Left ventricle myocardium superior (tissue), 1 donor: ENCODE measurements at places on chromosomes 4 and X. TPM values are rescaled to one million over a fixed set of nuclear protein-coding genes. Genes with fewer than 3 reads are reported as not detected.

GRCh38 chr4:106367072-106367471 is 1.5 kb downstream of the GIMD1 start:
- no peak for DNase-seq

Gene FGF5
- 0.97 TPM for total RNA-seq

Gene CT45A5
- not detected for total RNA-seq

DNA sequence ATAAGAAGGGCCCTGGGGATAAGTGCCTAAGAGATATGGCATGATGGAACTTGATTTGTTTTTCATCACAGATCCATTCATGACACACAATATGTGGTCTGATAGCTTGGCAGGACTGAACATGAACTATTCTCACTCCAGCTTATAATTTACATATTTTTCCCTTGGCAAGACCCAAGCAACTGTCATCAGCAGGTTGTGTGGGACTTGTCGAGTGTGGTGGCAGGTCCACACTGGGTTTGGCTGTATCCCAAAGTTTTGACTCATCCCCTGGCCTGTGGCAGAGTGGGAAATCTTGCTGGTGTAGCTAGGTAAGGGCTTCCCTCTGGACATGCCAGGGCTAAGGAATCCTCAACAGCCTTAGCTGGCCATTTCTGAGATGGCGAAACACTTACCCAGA is 81.0 kb upstream of the STIM2 start:
- DNase-seq = peak; percentile 32

DNA sequence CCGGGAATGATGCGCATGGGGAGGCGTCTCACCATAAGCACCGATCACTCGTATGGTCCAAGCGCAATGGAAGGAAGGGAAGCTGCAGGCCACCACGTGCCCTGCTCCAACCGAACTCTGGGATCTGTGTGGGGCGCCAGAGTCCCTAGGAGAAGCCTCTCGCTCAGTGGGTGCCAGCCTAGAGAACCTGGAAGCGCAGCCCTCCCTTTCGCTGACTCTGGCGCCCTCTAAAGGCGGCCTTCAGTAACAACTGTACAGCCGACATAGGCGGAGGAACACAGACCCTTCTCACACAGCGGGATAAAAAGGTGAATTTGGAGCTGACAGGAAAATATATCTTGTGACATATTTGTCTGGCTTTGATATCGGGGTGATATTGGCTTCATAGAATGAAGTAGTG is 76.0 kb downstream of the INTS6L start:
- DNase-seq = peak; percentile 33
